ENCODE measurements at places on chromosomes 3 and 15. TPM values are rescaled to one million over a fixed set of nuclear protein-coding genes. Genes with fewer than 3 reads are reported as not detected.

The AMOTL2 gene
- 46.8 TPM for total RNA-seq

- peak; percentile 88 for DNase-seq
Measured at GRCh38 chr15:69082021-69082502, 67.6 kb downstream of the NOX5 start.

- no peak for DNase-seq
Measured at GRCh38 chr3:127729556-127730056, 56.9 kb downstream of the ABTB1 start.

GRCh38 chr3:142963234-142963515 lies 299 bp downstream of the PAQR9 start:
- DNase-seq = no peak

DNA sequence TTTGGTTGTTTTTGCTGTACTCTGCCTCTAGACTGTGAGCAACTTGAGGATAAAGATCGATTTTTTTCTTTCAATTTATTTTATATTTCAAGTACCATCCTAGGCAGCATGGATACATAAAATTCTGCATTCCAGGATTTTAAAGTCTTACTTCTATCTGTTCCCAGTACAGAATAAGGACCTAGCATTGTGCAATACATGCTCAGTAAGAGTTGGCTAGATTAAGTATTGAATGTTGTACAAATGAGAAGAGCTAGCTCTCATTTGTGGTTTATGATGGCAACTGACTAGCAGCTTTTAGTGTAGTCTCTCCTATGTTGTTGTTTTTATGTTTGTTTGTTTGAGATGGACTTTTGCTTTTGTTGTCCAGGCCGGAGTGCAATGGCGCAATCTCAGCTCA lies 222.7 kb downstream of the TP63 start:
- no peak for DNase-seq

Measured in skin of body (tissue), 3 donors.